Suppressor macrophage (primary cell): ENCODE measurements at places on chromosomes 2 and 18.

DNA sequence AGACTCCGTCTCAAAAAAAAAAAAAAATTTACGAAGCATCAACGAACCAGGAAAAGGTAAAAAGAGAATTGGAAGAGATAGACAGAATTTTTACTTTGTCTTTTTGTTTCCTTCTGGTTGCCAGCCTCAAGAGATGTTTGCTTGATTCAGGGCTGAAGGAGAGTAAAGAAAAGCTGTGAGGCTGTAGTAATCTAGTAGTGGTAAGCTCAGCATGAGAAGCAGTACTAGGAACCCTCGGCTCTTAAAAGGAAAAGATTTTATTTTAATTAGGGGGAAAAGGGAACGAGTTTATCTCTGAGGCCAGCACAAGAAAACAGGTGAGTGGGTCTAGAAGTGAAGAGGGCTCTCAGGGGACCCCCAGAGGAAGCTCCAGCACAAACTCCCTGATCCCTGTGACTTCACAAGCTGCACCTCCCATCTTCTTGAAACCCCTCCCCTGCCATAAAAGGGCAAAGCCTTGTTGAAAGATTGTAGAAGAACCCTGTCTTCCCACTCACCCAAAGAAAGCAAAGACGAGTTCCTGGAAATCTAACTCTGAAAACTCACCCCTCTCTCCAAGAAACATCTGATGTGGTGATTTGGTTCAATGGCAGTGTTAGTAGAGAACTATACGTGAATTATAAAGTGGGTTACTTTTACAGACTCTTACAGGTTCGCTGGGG is 8.6 kb downstream of the RBMS1 start:
- DNase-seq = no peak

DNA sequence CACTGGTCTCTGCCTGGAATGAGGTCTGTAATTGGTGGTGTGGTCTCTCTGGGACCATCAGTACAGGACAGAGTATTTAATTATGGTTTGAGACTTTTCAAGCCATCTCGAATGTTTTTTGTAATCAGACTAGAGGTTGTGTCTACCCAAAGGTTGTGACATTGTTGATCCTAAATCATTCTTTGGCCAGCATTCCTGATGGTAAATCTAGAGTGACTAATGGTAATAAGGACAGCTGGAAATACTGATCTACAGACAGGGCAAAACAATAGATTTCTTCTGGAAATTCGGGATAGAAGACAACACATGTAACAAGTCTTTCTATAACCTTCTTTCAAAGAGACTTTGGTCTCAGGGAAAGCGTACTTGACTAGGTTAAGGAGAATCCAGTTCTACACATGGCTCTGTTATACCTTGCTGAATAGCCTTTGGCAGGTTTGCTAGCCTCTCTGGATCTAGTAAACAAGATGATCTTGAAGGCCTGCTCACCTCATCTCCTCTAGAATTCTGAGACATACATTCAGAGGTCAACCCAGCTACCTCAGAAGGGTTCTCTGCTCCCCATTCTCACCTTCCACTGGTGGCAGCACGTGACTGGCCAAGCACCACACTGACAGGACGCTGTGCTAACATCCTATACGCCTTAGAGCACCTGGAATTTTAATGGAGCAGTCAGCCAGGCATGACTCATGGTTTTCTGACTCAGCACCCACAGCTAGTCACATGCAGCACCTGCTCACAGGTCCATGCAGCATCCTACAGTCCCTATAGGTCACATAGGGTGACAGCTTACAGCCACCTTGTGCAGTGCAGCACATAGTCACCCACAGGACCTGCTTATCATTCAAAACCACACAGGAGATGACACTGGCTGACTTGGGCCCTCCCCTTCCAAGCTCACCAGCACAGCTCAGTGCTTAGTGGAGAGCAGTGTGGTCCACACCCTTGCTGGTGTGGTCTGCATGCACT is 12.2 kb downstream of the PLB1 start:
- no peak for DNase-seq

DNA sequence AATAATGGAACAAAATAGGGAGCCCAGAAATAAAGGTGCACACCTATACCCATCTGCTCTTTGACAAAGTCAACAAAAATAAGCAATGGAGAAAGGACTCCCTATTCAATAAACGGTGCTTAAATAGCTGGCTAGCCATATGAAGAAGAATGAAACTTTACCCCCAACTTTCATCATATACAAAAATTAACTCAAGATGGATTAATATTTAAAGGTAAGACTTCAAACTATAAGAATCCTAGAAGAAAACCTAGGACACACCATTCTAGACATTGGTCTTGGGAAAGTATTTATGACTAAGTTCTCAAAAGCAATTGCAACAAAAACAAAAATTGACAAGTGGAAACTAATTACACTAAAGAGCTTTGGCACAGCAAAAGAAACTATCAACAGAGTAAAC is 139.1 kb downstream of the DNAH7 start:
- no peak for DNase-seq

- peak; percentile 85 for DNase-seq
Observed at GRCh38 chr2:48332286-48332685, 197.7 kb upstream of the STON1 start.

GRCh38 chr2:99624677-99625076 is 134.9 kb upstream of the REV1 start:
- DNase-seq = no peak

- no peak for DNase-seq
Observed at GRCh38 chr2:230589025-230589424, 123.6 kb upstream of the CAB39 start.

DNA sequence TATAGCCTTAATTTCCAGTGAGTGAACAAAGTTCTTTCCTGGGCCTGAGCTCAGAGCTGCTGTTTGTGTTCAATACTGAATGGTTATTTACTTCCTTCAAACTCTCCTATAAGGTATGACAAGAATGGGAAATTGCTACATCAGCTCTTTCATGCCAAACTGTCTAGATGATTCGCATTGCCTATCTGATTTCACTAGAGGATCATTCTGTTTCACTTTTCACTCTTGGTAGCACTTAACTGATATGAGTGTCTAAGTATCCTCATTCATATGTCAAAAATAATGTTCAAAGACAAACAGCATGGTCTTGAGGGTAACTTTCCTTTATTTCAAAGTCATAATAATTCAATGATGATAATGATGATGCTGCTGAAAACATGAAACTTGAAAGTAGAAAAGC is 32.9 kb upstream of the SCG2 start:
- no peak for DNase-seq

DNA sequence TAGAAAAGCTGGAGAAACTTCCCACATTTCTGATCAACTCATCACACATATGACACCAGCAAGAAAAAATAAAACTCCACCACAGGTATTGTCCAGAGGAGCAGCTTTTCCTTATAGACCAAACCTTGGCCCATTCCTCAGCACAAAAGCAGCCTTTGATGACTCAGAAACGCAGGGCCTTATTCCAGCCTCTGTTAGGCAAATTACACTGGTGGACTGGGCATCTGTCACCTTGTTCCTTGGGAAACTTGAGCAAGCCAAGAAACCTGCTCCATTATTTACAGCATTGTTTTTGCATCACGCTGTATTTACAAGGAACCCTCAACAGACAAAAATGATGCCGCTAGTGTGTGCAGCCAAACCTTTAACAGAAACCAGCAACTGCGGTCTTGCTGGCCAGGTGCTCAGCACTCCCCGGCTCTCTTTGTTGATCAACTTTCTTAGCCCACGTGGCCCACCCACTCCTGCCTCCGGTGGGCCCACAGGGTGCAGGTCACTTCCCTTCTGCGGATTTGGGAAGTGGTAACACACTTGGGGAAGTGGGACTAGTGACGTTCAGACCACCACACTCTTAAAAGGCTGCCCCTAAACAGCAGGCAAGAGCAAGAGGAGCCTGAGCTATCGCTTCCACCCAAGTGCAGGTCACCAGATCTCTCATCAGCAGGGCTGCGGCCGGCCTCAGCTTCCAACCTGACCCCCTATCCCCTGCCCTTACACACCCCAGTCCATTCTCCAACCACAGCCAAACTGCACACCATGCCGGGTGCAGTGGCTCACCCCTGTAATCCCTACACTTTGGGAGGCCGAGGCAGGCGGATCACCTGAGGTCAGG is 1.5 kb downstream of the AP1S3 start:
- peak; percentile 86 for DNase-seq

- no peak for DNase-seq
Observed at GRCh38 chr2:3280197-3280596, 97.4 kb downstream of the EIPR1 start.

GRCh38 chr2:71735676-71736075 is 282.3 kb downstream of the DYSF start:
- DNase-seq = no peak

GRCh38 chr18:10682368-10682714 is 156.5 kb downstream of the NAPG start:
- no peak for DNase-seq

DNA sequence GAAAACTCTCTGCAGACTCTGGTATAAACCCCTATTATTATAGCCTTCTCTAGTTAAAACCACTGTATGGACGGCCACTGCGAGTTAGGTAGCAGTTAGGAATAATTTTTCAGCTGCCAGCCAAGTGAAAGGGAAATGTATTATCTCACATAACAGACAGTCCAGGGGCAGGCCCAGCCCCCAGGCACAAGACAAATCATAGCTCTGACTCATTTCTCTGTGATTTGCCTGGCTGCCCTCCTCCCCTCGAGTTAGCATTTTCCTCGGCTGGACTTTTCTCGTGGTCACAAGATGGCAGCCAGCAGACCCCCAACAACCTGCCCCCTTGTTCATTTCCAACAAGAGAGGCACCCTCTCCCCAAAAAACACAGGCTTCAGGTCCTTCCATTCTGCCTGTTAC is 10.5 kb downstream of the VIT start:
- no peak for DNase-seq

- DNase-seq = no peak
Observed at GRCh38 chr18:40357536-40357935, 1597.5 kb upstream of the PIK3C3 start.
